ENCODE measurements at places on chromosomes 1 and 21.

- DNase-seq: no peak
Observed at GRCh38 chr1:166193057-166193698, 26.4 kb upstream of the FAM78B start.

GRCh38 chr1:248861616-248862015, 2.7 kb upstream of the ZNF692 start:
- DNase-seq: no peak

- DNase-seq: no peak
Observed at GRCh38 chr1:203932556-203932955, 71.2 kb downstream of the SNRPE start.

- no peak for DNase-seq
Observed at GRCh38 chr1:76477156-76477555, 390.1 kb upstream of the ST6GALNAC5 start.
